ENCODE measurements at places on chromosomes 1 and 21.

DNA sequence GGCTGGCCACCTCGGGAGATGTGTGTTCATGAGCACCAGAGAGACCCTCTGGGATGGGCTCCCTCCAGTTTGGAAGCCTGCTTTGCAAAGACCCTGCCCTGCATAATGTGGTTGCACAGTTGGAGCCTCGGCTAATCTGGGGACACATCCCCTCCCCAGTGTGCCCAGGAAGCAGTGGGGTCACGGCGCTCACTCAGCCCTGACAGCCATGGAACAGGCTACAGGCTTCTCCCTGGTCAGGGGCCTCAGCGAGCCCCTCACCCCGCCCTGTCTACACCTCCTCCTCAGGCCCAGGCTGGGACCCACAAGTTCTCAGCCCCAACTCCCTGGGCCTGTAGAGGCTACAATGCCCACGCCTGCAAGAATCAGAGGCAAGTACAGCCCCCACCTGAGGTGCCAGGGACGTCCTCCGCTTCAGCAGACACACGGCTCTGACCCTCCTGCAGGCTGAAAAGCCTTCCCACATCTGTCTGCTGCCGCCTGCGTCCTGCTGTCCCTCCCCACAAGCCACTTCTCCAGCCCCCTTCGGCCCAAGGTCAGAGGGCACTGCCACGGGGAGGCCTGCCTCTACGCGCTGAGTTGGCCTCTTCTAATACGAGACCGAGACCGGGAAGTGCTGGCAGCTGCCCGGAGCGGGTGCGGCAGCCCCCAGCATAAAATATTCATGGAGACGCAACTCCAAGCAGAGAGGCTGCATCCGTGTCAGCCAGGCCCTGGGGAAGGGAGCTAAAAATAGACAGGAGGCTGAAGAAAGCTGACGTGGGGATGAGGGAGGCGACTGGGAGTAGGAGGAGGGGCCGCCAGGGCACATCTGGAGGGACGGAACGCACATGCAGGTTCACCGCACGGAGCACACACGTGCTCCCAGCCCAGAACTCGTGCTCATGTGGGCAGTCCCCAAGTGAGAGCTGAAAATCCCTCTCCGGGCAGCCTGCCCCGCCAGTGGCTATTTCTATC, 15.2 kb upstream of the GPR153 start:
- DNase-seq, result no peak

- DNase-seq, result no peak
Observed at GRCh38 chr1:117171900-117172511, 38.7 kb downstream of the VTCN1 start.

GRCh38 chr21:22575165-22575584, 1577.0 kb downstream of the NCAM2 start:
- no peak for DNase-seq

- no peak for DNase-seq
Observed at GRCh38 chr21:38798481-38798882, 7.2 kb upstream of the ETS2 start.

GRCh38 chr1:77706321-77706720, 23.9 kb upstream of the ZZZ3 start:
- DNase-seq, result no peak

GRCh38 chr1:224801844-224802490, 127.5 kb upstream of the DNAH14 start:
- DNase-seq, result no peak

DNA sequence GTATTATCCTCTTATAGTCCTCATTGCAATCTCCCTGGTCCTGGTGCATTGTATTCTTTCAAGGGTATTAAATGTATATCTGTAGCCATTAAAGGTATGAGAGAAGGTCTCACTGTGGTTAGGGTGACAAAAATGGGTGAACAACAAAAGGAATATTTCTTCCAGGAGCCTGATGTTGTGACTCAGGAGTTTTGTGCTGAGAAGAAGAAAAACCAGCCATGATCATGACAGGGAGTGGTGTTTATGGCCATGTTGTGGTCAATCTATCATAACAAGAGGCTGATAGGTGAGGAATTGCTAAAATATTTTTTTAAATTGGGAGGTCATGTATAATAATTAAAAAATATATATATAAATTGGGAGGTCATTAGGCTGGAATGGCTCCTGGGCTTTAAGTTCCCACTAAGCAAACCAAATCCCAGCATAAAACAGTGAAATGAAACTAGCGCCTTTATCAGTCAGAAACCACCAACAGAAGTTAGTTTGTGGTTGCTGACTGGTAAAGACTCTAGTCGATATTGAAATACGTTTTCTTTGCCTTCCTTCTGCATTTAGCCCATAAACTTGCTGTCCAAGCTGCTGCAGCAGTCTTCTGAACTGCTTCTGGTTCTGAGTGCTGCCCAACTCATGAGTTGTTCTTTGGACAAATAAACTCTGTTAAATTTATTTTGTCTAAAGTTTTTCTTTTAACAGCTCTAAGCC, 60.3 kb downstream of the TBX19 start:
- no peak for DNase-seq

GRCh38 chr21:43905726-43906455, 40.9 kb downstream of the AGPAT3 start:
- no peak for DNase-seq

DNA sequence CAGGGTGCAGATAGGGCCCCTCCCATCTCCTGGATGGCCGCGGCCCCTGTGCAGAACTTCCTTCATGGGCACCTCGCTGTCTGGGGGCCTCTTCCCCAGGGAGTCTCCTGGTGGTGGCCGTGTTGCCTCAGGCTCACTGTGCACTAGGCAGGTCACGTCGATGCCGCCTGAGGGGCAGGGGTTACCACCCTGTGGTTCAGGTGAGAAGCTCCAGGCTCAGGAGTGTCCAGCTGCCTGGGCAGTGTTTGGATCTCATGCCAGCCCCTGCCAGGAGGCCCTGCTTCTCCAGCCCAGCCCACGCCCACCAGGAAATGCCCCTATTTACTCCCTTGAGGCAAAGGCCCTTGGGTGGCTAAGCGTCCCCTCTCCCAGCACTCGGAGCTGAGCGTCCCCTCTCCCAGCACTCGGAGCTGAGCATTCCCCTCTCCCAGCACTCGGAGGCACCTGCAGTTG, 2.1 kb downstream of the ITGB2 start:
- no peak for DNase-seq

- no peak for DNase-seq
Observed at GRCh38 chr1:227192163-227192562, 126.1 kb downstream of the CDC42BPA start.

- DNase-seq, result no peak
Observed at GRCh38 chr1:191907121-191907520, 251.1 kb upstream of the RGS18 start.
